ENCODE measurements at places on chromosomes 11 and 22.

DNA sequence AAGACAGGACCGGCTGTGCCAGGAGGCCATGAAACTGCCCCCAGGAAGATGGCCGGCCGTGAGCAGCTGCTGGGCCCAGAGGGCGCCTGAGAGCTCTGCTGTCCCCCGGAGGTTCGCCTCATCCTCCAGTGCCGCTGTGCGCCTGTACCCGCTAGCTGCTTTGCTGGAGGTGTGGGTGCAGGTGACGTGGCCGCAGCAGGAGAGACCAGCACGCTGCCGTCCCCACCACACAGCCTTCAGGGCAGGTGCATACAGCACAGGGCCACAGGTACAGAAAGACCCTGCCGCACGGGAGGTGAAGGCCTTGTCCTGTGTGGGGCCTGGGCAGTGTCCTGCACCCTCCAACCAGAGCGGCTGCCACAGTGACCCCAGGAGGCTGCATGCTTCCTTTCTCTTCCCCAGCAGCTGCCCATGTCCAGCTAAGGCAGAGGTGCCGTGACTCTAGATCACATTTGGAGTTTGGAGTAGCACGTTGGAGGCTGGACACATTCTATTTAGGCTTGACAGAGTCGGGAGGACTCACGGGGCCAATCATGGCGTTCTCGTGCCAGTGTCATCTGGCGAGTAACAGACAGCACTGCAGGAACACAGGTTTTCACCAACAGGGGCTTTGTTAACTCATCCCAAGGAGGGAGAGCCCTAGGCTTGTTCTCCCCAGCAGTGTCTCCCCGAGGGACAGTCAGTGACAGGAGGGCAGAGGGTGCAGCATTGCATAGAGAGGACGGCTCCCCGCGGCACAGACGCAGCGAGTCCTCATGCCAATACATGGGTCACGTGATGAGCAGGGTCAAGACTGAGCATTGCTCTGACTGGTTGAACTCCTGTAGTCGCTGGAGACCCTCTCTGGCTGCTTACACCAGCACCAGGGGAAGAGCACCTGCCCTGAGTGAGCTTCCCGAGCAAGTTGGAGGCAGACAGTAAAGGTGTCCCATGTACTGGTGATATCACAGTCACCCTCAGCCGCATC lies 18.7 kb upstream of the PANX2 start:
- DNase-seq: no peak

DNA sequence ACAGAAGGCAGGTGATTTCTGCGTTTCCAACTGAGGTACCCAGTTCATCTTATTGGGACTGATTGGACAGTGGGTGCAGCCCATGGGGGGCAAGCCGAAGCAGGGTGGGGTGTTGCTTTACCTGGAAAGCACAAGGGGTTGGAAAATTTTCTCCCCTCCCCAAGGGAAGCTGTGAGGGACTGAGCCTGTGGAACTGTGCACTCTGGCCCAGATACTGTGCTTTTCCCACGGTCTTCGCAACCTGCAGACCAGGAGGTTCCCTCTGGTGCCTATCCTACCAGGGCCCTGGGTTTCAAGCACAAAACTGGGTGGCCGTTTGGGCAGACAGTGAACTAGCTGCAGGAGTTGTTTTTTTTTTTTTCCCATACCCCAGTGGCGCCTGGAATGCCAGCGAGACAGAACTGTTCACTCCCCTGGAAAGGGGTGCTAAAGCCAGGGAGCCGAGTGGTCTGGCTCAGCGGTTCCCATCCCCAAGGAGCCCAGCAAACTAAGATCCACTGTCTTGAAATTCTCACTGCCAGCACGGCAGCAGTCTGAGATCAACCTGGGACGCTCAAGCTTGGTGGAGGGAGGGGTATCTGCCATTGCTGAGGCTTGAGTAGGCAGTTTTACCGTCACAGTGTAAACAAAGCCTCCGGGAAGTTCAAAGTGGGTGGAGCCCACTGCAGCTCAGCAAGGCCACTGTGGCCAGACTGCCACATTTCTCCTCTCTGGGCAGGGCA lies 97.2 kb downstream of the JRKL start:
- DNase-seq: no peak

DNA sequence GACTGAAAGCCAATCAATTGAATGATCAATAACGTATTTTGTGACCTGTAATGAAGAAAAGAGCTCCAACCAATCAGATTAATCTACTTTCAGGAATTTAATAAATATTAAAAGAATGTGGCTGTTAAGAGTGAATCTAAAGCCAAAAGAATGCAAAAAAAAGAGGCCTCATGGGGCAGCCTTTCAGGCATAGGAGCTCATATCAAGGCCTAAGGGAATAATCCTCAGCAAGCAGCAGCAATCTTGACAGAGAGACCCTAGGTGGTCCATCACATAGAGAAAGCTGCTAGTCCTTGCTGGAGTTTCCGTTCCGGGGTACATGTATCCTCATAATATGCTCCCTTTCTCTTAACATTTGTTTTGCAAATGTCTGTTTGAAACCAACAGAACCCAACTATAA lies 313.1 kb upstream of the PITPNB start:
- no peak for DNase-seq

DNA sequence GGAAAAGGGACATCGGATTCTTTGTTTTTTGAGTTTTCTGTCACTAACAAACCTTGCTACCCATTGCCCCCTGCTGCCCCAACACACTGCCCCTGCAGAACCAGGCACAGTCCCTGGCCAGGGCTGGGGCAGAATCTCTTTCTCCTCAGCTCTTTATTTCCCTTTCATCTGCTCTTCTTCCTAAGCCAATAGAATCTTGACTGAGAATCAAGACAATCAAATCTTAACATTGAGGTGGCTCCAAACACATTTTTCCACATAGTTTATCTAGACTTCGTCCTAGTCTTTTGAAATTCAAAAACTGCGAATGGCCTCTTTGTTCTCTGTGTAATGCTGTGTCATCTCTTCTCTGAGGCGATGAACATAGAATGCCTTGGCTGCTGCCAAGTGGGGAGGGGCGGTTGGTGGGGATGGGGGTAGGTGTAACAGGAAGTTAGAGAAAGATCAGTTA lies 16.1 kb upstream of the NTM start:
- DNase-seq: peak; percentile 16

- DNase-seq: no peak
These were observed 9.2 kb downstream of the HRAS start for GRCh38 chr11:526192-526591.

GRCh38 chr11:64624883-64625481 lies 34.0 kb downstream of the SLC22A12 start:
- no peak for DNase-seq

GRCh38 chr11:21711341-21711740 lies 481.5 kb upstream of the ANO5 start:
- no peak for DNase-seq

DNA sequence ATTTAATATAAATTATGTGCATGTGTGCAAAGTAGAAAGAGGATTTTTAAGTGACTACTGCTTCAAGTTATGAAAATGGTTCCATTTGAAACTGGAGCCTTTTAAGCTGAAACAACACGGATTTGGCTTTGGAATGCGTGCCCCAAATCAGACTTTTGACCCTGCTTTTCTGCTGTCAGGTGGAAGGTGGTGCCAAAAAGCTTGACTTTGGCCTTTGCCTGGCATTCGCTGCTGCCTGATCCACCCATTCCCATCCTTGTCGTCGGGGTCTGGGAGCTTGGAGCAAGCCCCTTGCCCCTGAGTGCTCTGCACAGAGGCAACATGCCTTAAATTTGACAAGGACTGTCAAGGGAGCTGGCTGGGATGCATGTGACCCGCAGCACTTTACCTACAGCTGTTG lies 335.3 kb upstream of the SYN3 start:
- no peak for DNase-seq

- no peak for DNase-seq
These were observed 484 bp downstream of the CHCHD10 start for GRCh38 chr22:23767303-23767672.

DNA sequence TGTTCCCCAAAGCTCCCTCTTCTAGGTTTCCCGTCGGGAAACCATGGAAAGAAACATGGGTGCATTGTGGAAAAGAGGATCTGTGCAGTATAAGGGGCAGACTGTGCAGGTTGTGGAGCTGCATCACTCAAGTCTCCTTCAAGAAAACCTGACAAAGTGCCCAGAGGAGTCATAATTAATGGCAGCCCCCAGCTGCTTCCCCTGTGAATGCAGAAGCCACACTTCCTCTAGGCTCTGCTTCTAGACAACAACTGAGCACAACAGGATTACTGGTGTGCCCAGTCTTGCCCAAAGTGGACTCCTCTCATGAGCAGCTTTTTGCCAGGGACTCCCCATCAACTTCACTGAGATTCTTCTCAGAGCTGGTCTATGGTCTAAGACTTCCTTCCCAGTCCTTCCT lies 42.6 kb upstream of the SCUBE2 start:
- no peak for DNase-seq

Data from nucleus accumbens (tissue), 56 donors.